ENCODE measurements at places on chromosomes 13 and 19. TPM values are rescaled to one million over a fixed set of nuclear protein-coding genes. Genes with fewer than 3 reads are reported as not detected.

- no peak overlapping the region for H3K27ac ChIP-seq
- H3K27me3 ChIP-seq: no peaks in the 10 kb centered on the region
- DNase-seq: no peak
- H3K4me1 ChIP-seq: no peaks in the 10 kb centered on the region
- H3K36me3 ChIP-seq: peaks cover 39% of the 10 kb centered on the region
These were observed 11.2 kb downstream of the ZNF83 start for GRCh38 chr19:52626915-52627314.

GRCh38 chr13:65710514-65710913, 1519.6 kb downstream of the PCDH9 start:
- H3K27me3 ChIP-seq: no peaks in the 10 kb centered on the region
- no peaks in the 10 kb centered on the region for H3K4me1 ChIP-seq
- H3K36me3 ChIP-seq: no peaks in the 10 kb centered on the region
- no peak overlapping the region for H3K4me3 ChIP-seq

The TMTC4 gene
- 62.7 TPM for total RNA-seq

The WDR87 gene
- not detected for total RNA-seq

The CBY2 gene
- not detected for total RNA-seq

The TEKTIP1 gene
- not detected for total RNA-seq
